ENCODE measurements at places on chromosomes 4 and X. TPM values are rescaled to one million over a fixed set of nuclear protein-coding genes. Genes with fewer than 3 reads are reported as not detected.

GRCh38 chr4:972651-973424, 531 bp downstream of the DGKQ start:
- H3K4me3 ChIP-seq, result peak overlapping the region; percentile 89
- DNase-seq, result peak; percentile 57
- H3K36me3 ChIP-seq, result no peaks in the 10 kb centered on the region
- no peaks in the 10 kb centered on the region for H3K27me3 ChIP-seq

GRCh38 chr4:114311787-114312186, 286.8 kb upstream of the UGT8 start:
- H3K4me3 ChIP-seq, result no peak overlapping the region
- H3K27ac ChIP-seq, result no peak overlapping the region
- no peaks in the 10 kb centered on the region for H3K27me3 ChIP-seq
- H3K4me1 ChIP-seq, result no peaks in the 10 kb centered on the region
- no peaks in the 10 kb centered on the region for H3K36me3 ChIP-seq
- no peak for DNase-seq

DNA sequence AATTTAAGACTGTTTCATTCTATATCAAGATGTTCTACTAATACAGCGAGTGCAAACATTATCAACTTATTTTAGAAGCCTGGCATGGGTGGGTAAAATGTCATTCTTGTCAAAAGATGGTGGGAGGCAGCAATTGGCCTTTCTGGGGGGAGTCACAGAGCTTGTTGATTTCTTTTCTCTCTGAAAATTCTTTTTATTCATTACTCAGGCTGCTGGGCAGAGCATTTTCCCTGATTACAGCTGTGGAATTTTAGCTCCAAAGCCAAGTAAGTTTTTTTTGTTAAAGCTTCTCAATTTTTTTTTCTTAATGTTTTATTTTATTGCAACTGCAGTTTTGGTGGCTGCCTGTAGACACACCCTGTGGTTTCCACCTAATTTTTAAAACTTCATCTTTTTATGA, 50.4 kb downstream of the GPC4 start:
- no peaks in the 10 kb centered on the region for H3K27me3 ChIP-seq
- H3K4me1 ChIP-seq, result no peaks in the 10 kb centered on the region
- H3K36me3 ChIP-seq, result no peaks in the 10 kb centered on the region
- no peak overlapping the region for H3K4me3 ChIP-seq

- no peaks in the 10 kb centered on the region for H3K27me3 ChIP-seq
- H3K4me1 ChIP-seq, result peaks cover 11% of the 10 kb centered on the region
- H3K36me3 ChIP-seq, result no peaks in the 10 kb centered on the region
- peak within 1 kb of the TSS; percentile 97 for H3K27ac ChIP-seq
- H3K4me3 ChIP-seq, result peak within 1 kb of the TSS; percentile 82
- peak; percentile 96 for DNase-seq
Measured at GRCh38 chr4:94451695-94452475, at the start of gene PDLIM5. TSS of gene PDLIM5 (plus strand) at chr4:94451942. CDS start at chr4:94455289, 3,347 bp downstream.

DNA sequence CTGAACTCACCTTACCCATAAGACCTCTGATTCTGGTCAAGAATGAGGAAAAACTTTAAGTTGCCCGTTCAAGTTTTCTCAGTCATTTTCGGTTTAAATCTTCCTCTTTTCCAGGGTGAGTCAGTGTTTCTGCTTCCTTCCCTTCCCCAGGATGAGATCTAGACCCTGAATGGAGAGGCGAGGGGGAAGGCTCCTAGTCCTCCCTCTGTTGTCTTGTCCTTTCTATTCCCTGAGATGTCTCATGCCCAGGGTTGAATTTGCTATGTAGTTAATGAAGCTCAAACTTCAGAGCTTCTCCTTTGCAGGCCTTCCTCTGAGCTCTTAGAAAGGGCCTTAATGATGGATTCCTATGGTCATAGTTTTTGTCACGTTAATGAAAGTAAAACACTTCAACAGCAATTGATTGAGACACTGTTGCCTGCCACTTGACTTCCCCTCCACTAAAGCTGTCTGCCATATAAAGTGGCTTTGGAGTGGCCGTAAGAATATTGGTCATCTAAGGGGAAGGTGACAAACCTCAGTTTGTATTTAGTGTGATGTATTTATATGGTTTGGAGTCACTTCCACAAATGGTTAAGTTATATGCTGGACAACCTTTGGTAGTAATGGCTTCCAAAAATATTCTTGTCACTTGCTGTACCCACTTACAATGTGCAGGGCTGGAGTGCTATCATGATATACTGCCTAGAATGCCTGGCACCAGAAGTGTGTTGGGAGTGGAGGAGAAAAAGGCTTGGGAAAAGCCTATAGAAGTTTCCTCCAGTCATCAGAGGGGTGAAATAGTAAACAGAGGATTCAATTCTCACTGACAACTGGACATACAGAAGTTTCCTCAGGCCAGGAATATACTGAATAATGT, 24.3 kb upstream of the GPRIN3 start:
- no peak overlapping the region for H3K4me3 ChIP-seq
- H3K4me1 ChIP-seq, result no peaks in the 10 kb centered on the region
- no peak for DNase-seq
- H3K36me3 ChIP-seq, result no peaks in the 10 kb centered on the region
- H3K27me3 ChIP-seq, result no peaks in the 10 kb centered on the region
- no peak overlapping the region for H3K27ac ChIP-seq

Gene RTL3
- not detected for polyA plus RNA-seq

Data from hepatocyte (in vitro differentiated cells).